ENCODE measurements at places on chromosomes 6 and 20.
A peak's percentile ranks its signal among the peaks of the same experiment; 100 is the strongest.

GRCh38 chr6:108952776-108953486 lies 104.7 kb downstream of the ARMC2 start:
- DNase-seq: no peak

- no peak for DNase-seq
Measured at GRCh38 chr20:25043499-25044260, 14.3 kb downstream of the ACSS1 start.

DNA sequence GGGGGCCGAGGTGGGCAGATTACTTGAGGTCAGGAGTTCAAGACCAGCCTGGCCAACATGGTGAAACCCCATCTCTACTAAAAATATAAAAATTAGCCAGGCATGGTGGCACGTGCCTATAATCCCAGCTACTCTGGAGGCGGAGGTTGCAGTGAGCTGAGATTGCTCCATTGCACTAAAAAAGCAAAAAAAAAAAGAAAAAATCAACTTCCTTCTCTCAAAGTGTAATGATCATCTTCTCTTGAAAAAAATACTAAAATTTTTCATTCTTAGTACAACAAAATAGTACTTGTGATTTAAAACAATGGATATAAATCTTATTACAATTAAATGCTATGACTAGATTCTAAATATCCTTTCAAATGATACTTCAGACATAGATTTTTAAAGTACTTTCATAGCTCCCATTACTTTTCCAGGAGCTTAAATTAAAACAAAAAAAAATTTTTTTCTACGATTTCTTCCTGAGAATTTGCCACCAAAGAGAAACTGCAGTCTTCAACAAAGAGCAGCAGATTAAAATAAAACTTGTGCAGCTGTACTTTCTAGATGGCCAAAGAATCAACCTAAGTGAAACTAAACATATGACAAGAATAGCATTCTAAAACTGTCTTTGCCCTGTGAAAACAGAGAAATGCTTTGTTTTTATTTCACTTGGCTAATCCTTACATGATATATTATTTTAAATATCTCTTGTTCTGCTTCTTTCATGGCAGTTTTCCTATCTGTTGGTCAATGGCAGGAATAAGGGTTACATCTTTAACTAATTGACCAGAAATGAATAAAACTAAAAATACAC lies 75.2 kb downstream of the MAP3K5 start:
- DNase-seq: no peak

- no peak for DNase-seq
Measured at GRCh38 chr6:2732503-2733089, 18.1 kb downstream of the MYLK4 start.

DNA sequence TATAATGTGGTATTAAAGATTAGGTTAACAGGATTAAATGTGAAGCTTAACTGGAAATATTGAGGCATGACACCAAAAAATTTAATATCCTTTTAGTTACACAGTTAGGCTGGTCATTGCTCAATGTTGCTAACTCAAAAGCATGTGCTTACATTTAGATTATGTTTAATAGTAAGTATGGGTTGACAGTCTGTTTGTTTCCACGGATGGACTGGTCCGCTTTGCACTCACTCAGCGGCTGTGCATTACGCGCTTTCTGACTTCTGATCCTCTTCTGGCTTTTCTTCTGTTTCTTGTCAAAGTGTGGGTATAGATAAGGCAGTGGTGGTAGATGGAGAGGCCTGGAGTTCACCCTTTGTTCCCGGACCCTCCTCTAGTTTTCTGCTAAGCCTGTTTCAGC lies 174.9 kb downstream of the RIMS1 start:
- no peak for DNase-seq

DNA sequence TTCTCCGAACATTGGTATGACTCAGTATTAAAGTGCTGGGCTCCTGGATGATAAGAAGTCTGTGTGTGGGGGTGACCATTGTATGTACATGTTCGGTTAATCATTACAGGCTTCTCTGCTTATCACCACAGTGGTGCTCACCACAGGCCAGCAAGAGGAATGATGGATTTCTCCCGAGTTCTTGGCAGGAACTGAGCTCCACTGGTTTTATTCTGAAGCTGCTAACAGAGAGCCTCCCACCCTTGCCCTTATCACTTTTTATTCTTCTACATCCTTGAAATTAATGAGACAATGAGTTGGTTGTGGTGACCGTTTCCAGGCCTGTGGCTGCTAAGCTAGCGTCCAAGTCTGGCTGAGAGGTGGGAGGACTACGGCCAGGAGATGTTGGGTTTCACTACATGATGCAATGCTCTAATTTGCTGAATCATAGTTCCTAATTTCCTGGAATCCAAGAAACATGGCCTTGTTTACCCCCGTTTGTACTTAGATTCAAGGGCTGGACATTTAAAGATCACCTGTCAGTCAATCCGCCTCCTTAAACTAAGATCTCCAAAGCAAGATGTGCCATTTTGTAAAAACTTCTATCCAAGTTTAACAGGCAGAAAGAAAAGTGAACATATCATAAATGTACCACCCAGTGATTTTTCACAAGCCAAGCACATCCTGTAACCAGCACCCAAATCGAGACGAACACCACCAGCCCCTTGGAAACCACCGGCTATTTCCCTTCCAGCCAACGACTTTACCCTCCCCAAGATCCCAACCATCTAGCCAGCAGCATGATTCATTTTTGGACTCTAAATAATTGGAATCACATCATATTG lies 172.5 kb downstream of the FOXA2 start:
- peak; percentile 16 for DNase-seq

GRCh38 chr20:32139947-32140346 lies 30.4 kb downstream of the TM9SF4 start:
- no peak for DNase-seq

GRCh38 chr6:67642582-67642981 lies 992.5 kb upstream of the ADGRB3 start:
- no peak for DNase-seq

- DNase-seq: no peak
Measured at GRCh38 chr20:40110311-40110831, 578.7 kb downstream of the MAFB start.
